ENCODE measurements at places on chromosomes 3 and 15.
A peak's percentile ranks its signal among the peaks of the same experiment; 100 is the strongest.

DNA sequence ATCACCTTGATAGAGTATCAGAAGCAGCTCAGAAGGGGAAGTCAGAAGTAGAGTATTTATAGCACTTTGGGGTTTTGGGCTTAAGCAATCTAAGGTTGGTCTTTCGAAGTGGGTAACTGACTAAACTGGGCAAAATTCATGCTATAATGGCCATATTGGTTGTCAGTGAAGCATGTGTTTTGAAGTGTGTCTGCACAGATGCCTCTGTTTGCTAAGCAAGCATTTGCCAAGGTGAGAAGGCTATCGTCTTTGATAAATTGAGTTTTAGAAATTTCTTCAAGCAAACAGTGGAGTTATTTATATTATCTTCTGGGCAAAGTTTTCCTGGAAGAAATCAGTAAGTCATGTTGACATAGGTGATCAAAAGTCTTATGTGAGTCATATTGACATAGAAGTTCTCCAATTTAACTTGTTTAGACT is 412.8 kb upstream of the TGFBR2 start:
- DNase-seq = peak; percentile 92

GRCh38 chr15:57010724-57011123 is 92.3 kb downstream of the TCF12 start:
- DNase-seq = no peak

DNA sequence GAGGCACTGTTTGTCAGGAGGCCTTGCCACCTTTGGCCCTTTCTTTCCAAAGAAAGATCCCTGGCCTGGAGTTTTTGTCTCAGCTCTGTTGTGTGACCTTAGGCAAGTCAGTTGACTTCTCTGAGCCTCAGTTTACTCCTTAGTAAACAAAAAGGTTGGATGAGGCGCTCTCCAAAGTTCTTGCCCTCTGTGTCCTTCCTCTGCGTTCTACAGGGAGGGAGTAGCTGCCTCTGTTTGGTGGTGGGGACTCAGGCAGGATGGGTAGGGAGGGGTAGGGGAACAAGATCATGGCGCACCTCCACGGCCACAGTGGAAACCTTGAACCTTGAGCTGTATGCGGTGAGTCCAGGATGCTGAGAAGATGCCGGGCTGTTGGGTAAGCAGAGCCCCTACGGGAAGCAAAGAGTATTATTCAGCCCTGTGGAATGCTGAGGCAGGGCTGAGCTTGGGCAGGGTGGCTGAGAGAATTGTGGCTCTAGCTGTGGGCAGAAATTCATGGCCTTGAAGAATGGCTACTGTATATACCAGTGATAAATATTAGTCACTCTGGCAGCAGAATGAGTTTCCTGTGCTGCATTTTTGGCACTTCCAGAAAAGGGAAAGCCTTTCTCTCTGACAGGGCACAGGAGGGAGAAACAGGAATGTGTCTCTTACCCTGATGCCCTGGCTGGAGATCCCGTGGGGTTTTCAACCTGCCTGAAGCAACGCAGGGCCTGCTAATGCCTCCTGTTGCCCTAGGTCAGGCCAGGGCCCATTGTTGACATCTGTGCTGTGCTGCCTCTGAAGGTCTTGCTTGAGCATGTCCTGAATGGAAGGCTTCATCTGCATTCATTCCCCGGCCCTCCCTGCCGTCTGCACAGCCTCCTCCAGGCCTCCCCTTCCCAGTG is 39.9 kb downstream of the SMAD3 start:
- no peak for DNase-seq

GRCh38 chr15:85871545-85871944 is 76.8 kb upstream of the KLHL25 start:
- no peak for DNase-seq

DNA sequence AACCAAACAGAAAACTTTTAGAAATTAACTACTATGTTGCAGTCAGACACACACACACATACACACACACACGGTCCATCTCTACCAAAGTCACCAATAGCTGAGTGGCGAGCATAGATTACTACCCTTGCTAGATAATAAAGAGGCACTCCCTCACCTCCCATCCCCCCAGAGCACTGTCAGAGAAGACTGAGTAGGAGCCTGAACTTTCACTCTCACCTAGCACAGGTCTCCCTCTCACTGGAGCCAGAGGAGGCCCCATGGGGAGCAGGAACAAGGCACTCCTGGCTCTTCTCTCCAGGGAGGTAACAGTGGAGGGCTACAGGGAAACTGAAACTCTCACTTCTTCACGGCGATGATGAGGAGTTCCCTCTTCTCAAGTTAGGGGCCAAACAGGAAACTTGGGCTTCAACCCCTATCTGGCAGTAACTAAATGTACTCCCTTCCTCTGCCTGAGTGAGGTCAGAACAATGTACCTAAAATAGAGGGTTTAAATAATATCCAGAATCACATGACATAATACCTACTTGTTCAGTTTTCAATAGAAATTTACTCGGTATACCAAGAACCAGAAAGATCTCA is 975.3 kb upstream of the GBE1 start:
- no peak for DNase-seq

DNA sequence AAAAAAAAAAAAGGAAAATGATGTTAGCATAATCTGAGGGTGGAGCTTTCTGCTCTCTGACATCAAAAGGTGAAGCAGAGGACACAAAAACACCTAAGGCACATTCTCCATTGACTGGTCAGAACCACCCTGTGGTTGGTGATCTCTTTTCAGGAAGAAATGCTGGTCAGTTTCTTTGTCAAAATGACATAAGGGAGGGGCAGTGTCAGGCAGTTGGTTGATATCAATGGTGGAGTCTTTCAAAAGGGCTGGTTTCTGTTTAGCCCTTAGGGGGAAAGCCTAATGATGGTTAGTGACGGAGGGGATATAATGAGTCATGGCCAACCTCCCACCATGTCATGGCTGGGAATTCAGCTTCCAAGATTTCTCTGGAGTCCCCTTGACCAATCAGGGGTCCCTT is 185.9 kb upstream of the GBE1 start:
- DNase-seq = no peak

All from NCI-H446 treated with DMSO at 0.1 percent for 48 hours (cell line).